Uterus (tissue), 4 donors: ENCODE measurements at places on chromosomes 16 and 17.

GRCh38 chr16:88688013-88688778 is 1.9 kb upstream of the SNAI3 start:
- no peak for DNase-seq

GRCh38 chr16:49281843-49282642 is 405 bp upstream of the CBLN1 start:
- DNase-seq = peak; percentile 26

DNA sequence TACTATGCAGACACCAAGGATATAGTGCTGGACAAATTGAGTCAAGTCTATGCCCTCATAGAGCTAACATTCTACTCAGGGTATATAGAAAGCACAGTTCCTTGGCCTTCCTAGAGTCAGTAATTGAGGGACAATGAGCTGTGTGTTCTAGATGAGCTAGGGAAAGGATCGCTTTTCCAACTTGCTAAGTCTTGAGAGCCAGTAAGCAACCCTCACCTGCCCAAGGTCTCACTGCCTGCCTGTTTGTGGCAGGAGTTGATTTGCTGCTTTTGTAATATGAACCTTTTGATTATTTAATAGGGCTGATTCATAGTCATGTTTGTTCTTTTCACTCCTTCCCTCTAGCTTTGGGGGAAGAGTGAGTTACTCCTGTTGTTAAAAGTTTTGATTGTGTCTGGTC is 6.5 kb downstream of the DDX42 start:
- no peak for DNase-seq

DNA sequence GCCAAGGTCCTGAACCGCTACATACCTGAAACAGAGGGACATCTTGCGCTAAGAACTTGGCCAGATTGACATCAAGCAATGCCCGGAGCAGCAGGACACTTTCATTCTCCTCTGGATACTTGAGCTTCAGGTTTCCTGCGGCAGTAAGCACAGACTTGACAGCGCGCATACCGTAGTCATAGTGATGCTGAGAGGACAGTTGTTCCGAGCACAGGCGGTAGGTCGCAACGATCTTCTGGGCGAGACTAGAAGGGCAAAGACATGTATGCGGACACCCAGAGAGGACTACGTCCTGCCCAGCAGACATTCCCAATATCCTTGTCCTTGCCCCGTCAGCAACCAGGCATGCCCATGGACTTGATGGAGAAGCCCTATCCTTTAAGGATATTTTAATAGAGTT is 112.9 kb downstream of the DNAH3 start:
- DNase-seq = no peak

DNA sequence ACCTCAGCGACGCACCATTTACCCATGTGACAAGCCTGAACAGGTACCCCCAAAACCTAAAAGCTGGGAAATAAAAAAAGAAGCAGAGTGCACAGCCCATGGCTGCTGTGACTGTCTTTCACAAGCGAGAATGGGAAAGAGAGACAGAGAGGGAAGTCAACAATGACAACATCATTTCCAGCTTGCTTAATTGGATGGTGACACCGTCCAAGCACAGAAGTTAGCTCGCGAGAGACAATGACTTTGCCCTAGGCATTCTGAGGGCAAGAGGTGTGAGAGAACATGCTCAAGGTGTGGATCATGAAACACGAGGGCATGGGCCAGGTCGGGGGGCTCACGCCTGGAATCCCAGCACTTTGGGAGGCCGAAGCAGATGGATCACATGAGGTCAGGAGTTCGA is 19.3 kb upstream of the NSMCE1 start:
- no peak for DNase-seq

GRCh38 chr16:56814537-56815432 is 50.2 kb upstream of the SLC12A3 start:
- no peak for DNase-seq
